ENCODE measurements at places on chromosomes 6 and 20.
A peak's percentile ranks its signal among the peaks of the same experiment; 100 is the strongest.

DNA sequence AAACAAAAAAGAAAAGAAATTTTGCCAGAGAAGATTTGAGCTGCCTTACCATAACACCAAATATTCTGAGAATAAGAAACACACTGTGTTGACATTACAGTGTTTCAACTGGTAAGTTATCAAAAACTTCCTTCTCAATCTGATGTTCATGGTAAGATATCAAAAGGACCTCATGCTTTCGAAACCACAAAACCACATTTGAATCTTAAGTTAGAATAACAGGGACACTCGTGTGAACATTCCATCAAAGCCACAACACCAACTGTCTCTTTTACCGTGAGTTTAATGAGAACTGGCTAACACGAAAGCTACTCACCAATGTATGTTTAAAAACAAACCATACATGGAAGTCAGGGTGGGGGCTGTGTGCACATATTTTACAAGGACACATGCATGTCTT, 73.0 kb upstream of the OPRM1 start:
- no peak for DNase-seq

GRCh38 chr6:44052419-44053023, 74.7 kb downstream of the MRPL14 start:
- DNase-seq = no peak

GRCh38 chr6:43040542-43041257, 13.0 kb downstream of the CUL7 start:
- no peak for DNase-seq

DNA sequence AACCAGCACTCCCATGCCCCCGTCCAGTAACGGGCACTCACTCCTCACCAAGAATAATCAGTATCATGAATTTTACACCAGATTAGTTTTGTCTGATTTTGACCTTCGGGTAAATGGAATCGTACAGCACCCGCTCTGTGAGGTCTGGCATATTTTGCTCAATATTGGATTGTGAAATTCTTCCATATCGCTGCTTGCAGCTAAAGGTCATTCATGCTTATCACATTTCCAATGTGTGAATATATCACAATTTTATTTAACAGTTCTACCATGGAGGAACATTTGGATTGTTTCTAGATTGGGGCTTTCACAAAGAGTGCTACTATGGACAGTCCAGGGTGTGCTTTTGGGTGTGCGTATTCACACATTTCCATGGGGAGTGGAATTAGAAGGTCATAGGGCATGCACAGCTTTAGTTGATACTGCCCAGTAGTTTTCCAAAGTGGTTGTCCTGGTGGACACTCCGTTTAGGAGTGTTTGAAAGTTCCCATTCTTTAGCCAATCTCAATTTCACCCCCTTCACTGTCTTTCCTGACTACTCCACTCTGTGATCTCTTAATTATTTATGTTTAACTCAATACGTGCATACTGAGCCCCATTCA, 86.6 kb downstream of the ISM1 start:
- no peak for DNase-seq

DNA sequence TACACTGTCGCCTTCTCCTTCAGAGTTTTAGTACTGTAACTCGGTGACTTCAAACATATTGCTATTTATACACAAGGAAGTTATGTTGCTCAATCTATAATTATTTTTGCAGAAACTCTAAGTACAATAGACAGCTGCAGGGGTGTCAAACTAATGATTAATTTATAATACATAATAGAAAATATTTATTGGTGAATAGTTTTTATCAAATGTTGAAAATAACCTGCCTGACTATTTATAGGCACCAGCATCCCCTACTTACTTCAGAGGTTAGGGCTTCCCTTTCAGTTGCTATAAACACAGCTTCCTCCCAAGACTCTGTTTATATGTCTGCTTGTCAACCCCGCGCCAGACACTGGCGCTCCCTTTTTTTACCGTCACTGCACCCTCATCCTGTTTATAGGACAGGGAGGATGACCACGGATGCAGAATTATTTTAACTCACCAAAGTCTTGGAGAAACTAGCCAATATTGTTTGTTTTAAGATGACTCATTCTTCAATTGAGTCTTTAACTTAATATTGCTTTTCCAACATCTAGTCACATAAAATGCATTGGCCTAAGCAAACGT, 225.0 kb downstream of the ALDH8A1 start:
- no peak for DNase-seq

DNA sequence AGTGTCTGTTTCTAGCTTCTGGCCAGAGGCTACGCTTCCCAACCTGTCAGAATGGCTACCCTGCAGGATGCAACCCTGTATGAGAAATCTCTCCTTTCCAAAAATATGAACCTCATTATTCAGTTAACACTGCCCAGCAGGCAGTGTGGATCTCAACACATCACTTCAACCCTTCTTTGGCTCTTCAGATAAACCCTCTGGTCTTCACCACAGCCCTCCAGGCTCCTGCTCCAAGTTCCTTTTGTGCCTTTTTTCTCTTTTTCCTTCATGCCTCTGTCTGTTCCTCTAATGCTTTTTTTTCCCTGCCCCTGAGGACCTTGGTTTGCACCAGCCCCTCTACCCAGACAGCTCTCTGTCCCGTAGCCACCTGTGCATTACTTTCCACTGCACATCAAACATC, 207.4 kb downstream of the MYLK4 start:
- DNase-seq = no peak

GRCh38 chr20:1094751-1095150, 23.7 kb upstream of the PSMF1 start:
- no peak for DNase-seq

- no peak for DNase-seq
Observed at GRCh38 chr6:53487080-53487479, 57.8 kb downstream of the GCLC start.

DNA sequence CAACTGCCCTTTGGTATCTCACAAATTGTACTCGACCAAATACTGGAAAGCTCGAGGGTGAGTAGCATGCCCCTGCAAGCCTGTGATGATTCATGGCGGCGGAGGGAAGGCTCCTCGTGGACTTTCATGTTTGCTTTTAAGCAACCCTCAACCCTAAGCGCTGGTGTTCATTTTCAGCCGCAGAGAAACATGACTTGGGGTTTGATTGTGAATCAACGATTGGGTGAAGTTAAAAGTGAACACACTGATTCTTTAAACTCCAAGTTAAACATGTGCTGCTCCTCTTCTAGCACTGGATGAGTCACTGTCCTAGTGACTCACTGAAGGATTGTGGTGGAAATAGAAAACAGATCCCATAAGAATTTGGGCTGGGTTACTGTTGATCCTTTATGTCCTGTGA, 8.3 kb downstream of the CD109 start:
- no peak for DNase-seq

GRCh38 chr6:160355001-160355400, 6.8 kb downstream of the SLC22A3 start:
- DNase-seq = no peak

DNA sequence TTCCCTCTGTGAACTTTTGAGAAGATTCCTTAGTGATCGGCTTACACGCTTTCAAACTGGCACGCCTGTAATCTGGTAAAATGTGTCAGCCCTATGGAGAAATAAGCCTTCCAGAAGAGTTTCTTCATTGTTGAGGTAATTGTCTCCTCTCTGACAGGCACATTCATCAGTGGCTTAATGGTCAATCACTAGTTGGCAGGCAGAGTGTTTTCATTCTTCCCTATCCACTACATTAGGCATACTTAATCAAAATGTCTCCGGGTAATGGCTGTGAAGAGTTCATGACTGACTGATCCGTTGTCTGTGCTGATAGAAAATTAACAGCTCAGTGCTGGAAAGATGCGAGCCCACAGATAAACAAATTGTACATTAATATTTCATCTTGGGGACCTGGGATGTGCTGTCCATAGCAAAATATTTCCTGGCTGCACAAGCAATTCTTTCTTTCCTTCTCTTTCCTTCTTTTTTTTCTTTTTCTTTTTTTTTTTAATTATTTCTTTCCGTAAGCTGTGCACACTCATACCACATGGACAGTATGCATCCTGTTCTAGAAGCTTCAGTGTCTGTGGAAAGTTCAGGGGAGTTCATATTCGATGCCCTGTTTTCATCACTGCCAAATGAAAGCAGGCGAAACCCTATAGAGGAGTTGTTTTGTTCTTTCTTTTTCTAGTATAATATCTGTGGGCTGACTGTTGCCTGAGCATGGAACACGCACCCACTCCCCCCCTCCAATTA, 31.4 kb downstream of the TSHZ2 start:
- DNase-seq = no peak

GRCh38 chr6:38353310-38354036, 286.3 kb downstream of the BTBD9 start:
- DNase-seq = no peak

- DNase-seq = no peak
Observed at GRCh38 chr20:48128436-48128835, 343.2 kb upstream of the SULF2 start.

GRCh38 chr6:3631186-3631585, 120.3 kb downstream of the PXDC1 start:
- no peak for DNase-seq

DNA sequence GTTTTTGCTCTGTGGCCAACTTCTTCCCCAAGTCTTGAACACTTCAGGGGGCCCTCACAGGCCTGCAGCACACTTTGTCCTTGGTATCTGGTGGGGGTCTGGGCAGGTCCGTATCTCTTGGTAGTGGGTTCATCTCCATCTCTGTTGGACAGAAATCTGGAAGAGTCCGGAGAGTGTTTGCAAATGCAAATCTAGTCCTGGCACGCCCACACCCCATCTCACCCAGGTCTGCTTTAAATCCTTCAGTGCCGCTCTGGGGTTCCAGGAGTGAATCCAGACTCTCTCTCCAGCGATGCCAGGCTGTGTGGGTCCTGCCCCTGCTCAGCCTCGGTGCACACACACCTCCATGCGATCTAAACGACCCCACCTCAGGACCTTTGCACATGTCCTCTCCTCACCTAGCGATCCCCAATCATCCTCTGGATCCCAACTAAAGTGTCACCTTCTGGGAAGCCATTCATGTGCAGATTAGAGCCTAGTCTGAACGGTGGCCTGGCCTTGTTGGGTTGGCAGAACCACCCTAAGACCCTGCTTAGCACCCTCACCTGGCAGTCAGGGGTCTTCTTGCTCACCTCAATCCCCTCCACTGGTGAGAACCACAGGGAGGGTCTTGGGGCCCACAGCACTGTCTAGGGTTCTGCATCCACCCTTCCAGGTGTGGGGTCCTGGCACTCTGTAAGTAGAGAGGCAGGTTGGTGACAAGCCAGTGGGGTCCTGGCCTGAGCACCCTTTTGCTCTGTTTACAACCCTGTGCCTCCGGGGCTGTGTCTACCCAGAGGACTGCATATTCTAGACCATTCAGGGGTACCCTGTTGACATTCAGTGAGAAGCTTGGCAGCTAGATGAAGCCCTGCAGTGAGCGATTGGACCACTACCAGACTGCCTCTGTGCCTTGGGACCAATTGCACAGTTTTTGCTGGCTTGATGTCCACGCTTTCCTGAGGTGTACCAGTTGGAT, 100.8 kb downstream of the SYCP2 start:
- DNase-seq = peak; percentile 7

DNA sequence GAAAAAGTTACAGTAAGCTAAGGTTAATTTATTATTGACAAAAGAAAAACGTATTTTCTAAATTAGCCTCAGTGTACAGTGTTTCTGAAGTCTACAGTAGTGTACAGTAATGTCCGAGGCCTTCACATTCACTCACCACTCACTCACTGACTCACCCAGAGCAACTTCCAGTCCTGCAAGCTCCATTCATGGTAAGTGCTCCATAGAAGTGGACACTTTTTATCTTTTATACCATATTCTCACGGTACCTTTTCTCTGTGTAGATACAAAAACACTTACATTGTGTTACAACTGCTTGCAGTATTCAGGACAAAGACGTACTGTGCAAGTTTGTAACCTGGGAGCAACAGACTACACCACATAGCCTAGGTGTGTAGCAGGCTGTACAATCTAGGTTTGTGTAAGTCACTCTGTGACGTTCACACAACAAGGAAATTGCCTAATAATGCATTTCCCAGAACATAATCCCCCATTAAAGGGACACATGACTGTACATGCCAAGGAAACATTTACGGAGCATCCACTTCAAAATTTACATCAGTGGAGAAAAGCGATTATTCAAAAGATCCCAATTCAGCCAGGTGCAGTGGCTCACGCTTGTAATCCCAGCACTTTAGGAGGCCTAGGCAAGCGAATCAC, 133.4 kb downstream of the BANF2 start:
- no peak for DNase-seq

DNA sequence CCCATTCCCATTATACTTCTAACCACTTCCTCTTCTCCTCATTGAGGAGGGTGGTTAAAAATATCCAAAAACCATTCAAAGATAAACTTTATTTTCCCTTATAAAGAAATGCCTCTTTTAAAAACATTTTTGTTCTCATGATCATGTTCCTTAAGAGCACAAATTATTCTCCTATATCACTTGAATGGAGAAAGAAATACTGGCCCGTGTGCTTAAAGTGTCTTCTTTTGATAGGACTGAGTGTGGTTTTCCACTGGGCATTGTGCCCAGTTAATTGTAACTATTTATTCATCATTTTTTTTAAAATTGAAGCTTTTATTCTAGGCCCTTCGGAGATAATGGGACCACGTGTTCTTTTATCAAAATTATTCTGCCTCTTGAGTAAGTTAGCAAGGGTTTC, 871.5 kb downstream of the QKI start:
- no peak for DNase-seq

DNA sequence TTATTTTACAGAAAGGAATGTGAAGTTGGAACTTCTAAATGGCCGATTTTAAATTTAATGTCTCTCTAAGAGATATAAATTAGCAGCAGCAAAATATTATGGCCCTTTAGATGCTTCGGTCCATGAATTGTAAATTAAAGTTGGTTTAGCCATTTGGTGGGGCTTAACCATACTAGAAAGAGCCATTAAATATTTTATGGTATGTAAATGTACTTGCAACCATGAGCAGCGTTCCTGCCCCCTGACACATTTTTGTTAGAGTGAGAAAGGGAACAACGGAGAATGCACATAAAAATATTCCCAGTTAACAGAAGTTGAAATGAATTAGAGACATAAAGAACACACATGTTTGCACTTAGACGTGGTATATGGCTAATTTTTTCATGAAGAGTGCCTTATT, 237.9 kb downstream of the MYLK4 start:
- DNase-seq = no peak

DNA sequence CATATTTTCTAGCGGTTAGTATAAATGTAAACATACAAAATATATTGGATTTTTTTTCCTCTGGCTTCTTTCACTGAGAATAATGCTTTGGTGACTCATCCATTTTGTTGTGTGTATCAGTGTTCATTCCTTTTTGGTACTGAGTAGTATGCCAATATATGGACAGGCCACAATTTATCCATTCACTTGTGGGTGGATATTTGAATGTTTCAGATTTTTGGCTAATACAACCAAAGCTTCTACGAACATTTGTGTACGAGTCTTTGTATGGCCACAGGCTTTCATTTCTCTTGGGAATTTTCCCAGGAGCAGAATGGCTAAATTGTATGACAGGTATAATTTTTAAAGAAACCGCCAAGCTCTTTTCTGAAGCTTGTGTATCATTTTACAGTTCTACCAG, 677.5 kb downstream of the HDGFL1 start:
- no peak for DNase-seq

- no peak for DNase-seq
Observed at GRCh38 chr20:62837790-62838127, 20.9 kb downstream of the COL9A3 start.

Data from left ventricle myocardium inferior (tissue), 1 donor.